NCI-H1417 treated with DMSO at 0.1 percent for 48 hours (cell line): ENCODE measurements at places on chromosomes 4 and X.
A peak's percentile ranks its signal among the peaks of the same experiment; 100 is the strongest.

GRCh38 chr4:2141022-2141761 is 82.1 kb downstream of the NAT8L start:
- no peak for DNase-seq

- DNase-seq = no peak
Observed at GRCh38 chrX:101774340-101774739, 114.7 kb upstream of the ARMCX2 start.

DNA sequence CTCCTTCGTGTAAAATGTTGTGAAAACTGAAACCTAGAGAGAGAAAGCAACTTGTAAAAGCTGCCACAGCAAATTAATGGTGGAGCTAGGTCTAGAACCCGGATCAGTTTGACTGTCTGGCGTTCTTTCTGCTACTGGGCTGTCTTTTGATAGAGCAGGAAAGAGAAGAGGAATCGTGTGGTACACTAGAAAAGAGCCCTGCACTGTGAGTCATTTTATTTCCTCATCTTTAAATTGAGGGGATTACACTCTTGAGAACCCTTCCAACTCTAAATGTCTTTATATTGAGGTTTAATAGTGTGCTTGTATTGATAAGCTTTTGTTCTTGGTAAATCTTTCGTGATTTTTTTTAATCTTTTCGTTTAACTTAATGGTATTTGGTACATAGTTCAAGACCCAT is 4.3 kb downstream of the WDR44 start:
- no peak for DNase-seq

- no peak for DNase-seq
Observed at GRCh38 chr4:632926-633325, 7.6 kb downstream of the PDE6B start.

GRCh38 chr4:56085275-56085674 is 136.5 kb downstream of the CEP135 start:
- DNase-seq = no peak

- DNase-seq = no peak
Observed at GRCh38 chrX:41720125-41720779, 3.7 kb upstream of the GPR82 start.

GRCh38 chr4:95472534-95472933 is 76.2 kb downstream of the UNC5C start:
- DNase-seq = no peak

- no peak for DNase-seq
Observed at GRCh38 chr4:127896069-127896468, 15.4 kb downstream of the PLK4 start.

GRCh38 chr4:83556006-83556707 is 20.2 kb downstream of the GPAT3 start:
- no peak for DNase-seq

DNA sequence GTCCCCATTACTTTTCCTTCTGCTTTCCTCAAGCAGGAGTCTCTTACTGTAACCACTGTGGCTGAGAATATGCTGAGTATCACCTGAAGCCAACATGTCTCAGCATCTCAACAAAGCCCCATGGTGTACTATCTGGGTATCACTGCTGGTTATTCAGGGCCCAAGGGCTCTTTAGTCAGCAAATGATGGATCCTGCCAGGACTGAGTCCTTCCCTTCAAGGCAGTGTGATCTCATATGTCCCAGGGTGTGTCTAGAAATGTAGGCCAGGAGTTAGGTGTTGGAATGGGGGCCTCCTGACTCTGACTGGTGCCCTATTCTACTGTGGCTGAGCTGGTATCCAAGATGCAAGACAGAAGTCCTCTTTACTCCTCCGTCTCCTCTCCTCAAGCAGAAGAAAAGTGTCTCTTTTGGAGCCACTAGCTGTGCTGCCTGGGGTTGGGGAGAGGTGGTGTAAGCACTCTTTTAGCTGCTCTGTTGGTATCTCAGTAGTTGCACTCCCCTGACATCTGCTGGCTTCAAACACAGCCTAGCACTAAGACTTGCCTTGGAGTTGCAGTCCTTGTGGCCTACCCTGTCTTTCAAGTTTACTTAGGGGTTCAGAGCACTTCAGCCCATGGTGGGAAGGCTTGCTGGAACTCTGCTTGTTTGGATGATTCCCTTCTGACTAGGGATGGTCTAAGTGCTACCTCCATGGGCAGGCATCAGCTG is 28.6 kb downstream of the OCIAD2 start:
- DNase-seq = no peak

DNA sequence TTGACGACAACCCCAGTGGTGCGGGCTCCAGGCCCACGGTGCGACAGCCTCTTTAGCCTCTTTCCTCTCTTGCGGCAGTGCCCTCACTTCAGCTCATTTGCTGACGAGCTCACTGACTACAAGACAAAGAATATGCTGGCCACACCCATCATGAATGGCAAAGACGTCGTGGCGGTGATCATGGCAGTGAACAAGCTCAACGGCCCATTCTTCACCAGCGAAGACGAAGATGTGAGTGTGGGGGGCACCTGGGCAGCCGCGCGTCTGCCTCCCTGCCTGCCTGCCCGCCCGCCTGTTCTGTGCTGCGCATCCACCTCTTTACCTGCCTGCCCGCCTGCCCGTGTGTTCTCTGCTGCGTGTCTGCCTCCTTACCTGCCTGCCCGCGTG is 9.2 kb downstream of the PDE6B start:
- no peak for DNase-seq

- DNase-seq = no peak
Observed at GRCh38 chr4:152926959-152927358, 9.2 kb upstream of the FHDC1 start.

DNA sequence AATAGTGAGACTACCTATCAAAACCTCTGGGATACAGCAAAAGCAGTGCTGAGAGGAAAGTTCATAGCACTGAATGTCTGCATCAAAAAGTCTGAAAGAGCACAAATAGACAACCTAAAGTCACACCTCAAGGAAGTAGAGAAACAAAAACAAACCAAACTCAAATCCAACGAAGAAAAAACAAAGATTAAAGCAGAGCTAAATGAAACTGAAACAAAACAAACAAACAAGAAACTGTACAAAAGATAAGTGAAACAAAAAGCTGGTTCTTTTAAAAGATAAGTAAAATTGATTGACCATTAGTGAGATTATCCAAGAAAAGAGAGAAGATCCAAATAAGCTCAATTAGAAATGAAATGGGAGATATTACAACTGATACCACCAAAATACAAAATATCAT is 378.3 kb upstream of the NDST4 start:
- no peak for DNase-seq

DNA sequence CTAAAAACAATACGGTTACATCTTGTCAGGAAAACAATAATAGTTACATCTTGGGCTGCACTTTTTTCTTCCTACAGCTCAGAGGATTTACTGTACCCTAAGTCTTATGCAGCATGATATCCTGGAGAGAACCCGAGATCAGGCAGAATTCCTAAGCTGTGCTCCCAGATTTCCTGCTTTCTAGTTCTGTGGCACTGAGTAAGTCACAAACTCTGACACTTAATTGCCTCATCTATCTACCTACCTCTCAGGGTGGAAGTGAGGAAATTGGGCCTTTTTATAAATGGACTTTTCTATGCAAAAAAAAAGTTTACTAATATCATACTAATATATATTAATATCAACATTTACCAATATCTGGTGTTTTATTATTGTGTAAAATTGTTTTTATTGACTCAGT is 438.5 kb downstream of the INPP4B start:
- DNase-seq = no peak

DNA sequence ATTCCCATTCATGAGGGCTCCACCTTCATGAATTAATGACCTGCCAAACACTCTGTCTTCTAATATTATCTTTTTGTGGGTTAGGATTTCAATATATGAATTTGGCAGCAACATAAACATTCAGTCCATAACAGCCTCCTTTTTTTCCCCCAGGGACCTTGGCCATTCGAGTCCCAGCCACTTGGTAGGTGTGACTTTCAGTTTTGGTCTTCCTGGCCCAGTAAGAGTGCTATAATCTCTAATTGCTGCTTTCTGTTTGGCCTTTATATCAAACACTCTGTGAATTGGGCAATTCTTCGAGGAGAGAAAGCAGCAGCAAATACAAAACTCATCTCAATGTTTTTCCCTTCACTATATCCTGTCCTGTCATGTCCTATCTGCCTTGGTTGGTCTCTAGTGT is 12.4 kb upstream of the RADX start:
- no peak for DNase-seq

DNA sequence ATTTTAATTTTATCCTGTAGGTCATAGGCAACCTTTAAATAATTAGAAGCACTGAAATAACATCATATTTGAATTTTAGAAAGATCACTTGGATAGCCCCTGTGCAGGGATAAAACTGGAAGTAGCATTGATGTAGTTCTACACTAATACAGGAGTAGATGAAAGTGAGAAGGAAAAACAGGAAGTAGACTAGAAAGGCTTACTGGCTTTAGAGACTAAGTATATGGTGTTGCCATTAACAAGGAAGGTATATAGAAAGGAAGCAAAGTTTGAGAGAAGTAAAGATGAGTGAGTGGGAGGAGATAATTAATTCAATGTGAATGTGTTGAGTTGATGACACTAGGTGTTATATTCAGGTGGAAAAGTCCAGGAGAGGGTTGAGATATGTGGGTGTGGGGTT is 73.1 kb upstream of the EPGN start:
- DNase-seq = no peak

GRCh38 chrX:3415011-3415410 is 68.6 kb upstream of the MXRA5 start:
- no peak for DNase-seq

DNA sequence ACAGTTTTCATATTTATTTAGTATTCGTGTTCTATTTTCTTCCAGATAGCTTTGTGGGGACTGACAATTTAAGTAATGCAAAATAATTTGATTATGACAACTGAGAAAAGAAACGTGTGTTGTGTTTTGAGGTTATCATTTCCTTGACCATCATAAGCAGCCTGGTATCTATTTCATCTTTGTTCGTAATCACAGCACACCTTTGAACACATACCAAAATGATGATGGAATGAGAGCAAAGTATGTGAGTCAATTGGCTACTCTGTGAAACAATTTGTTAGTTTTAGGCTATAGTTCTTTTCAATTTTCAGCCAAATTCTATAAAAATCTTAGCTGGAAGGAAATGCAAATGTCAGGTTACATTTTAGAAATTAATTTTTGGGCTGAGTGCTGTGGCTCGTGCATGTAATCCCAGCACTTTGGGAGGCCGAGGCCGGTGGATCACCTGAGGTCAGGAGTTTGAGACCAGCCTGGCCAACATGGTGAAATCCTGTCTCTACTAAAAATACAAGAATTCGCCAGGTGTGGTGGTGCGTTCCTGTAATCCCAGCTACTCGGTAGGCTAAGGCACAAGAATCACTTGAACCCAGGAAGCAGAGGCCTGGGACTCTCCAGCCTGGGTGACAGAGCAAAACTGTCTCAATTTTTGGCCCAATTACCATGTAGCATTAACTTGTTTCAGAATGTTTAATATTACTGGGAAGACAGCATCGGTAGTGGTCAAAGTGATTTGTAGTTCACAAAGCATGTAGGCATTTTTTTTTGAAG is 1.1 kb upstream of the DUSP21 start:
- DNase-seq = no peak

- DNase-seq = no peak
Observed at GRCh38 chr4:87042986-87043820, 108.4 kb downstream of the AFF1 start.

DNA sequence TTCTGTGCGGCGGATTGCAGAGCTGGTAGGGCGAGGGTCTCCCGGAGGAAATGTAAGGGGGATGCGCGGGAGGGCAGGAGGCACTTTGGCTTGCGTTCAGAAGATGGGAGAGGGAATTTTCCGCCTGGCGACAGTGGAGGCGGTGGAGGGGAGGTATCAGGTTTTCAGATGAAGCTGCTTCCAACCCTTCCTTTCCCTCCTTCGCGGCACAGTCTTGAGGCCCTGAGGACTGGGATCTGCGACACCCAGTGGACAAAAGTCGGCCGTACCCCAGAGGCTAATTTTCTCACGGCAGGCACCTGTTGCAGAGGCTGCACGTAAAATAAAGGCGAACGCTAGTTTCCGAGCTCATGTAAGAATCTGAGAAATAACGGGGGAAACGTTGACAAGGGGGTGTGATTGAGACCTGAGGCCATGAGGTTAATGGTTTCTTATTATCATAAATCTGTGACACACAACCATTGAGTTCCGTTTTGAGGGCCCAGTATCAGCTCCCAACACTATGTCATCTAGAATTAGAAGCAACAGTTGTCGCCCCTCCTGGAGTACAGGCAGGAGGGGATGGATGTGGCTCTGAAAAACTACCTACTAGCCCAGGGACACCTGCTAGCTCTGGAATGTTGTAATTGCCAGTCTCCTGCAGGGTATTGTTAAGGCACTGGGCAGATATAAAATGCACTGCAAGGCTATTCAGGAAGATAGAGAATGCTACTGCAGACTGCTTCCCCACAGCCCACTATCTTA is 1.1 kb downstream of the ZCCHC18 start:
- peak; percentile 31 for DNase-seq

GRCh38 chr4:124437853-124438495 is 274.6 kb downstream of the ANKRD50 start:
- no peak for DNase-seq

DNA sequence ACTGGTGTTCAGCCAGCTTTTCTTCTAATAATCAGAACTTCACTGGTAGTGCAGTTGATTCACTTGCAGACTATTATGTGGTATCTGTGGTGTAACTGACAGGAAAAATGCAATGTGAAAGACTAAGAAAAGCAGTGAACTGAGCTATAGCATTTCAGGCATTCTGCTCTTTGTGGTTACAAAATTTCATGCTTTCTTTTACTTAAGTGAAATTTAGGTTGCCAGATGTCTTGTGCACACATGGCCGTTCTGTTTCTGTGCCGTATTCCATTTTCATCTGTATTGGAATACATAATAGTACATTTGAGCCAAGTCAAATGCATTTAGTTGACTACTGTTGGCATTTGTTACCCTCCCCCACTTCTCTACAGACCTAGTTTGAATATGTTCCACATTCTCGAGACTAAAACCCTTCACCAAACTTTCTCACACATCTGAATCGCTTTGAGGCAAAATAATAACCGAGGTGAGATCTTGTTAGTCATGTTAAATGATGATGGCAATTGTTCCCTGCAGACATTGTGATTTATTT is 8.2 kb downstream of the RTL3 start:
- no peak for DNase-seq

DNA sequence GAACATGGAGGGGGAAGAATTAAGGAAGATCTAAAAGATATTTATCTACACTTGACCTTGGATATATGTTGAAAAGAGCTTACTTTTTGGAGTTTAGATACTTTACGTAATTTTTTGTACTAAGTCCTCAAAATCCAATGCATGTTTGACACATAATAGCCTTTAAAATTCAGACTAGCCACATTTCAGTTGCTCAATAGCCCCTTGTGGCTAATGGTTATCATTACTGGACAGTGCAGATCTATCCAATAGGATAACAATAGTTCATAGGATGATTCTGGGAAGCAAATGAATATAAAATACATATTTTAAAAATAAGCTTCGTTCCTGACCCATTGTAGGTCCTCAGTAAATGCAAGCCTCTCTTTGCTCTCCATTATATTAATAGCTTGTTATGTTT is 13.8 kb downstream of the AP1AR start:
- no peak for DNase-seq

DNA sequence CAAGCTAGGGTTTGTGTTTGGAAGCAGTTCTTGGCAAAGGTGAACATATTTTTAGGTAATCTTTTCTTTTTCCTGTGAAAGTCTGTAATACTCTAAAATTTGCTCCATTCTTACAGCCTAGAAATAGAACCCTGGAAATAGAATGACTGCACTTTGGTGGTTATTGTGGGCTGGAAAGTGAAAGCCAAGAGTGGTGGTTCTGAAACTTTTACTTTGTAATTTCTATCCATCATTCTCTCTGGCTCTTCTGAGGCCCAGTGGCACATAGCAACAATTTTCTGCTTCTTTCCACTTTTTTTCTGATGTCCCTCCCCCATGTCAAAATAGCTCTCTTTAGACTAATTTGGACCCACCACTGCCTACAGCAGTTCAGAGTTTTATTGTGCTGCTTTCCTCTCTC is 300.4 kb upstream of the RPS6KA3 start:
- DNase-seq = no peak

GRCh38 chrX:47186096-47186740 is 7.4 kb upstream of the UBA1 start:
- no peak for DNase-seq
